Cortex of kidney (tissue), 1 donor: ENCODE measurements at places on chromosomes 2 and 18.

DNA sequence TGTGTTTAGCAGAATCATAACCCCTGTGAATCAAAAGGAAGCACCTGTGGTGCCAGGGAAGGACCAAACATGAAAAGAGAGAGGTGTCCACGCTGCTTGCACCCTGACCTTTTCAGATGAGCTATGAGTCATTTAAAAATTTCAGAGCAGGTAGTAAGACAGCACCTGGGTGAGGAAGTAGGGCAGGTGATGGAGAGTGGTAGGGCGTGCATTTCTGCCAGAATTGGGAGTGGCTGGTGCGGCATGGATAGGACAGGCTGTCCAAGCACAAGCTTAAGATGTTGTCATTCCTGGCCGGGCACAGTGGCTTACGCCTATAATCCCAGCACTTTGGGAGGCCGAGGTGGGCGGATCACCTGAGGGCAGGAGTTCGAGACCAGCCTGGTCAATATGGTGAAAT lies 36.8 kb downstream of the NPAS2 start:
- DNase-seq = no peak

- no peak for DNase-seq
Observed at GRCh38 chr2:118830118-118830517, 17.3 kb downstream of the EN1 start.

- DNase-seq = no peak
Observed at GRCh38 chr18:22552254-22552653, 134.5 kb upstream of the CTAGE1 start.

DNA sequence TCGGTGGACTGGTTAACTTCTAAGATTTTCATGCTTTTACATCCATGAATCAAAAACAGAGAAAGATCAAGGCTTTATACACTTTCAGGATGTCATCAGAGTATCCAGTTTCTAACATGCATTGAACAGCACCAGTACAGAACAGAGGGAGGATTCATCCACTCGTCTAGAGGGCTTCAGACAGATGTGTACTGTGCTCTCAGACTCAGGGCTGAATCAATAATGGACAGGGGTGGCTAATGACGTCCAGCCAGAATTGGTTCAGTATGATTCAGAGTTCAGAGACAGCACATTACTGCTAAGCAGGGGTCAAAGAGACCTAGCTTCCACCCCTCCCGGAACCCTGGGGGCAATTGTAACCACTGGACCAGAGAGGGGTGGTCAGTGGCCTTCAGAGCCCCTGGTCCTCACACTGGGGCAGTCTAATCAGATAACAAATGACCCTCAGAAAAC lies 37.3 kb downstream of the RNU4ATAC start:
- no peak for DNase-seq
